ENCODE measurements at places on chromosomes 13 and 19.

DNA sequence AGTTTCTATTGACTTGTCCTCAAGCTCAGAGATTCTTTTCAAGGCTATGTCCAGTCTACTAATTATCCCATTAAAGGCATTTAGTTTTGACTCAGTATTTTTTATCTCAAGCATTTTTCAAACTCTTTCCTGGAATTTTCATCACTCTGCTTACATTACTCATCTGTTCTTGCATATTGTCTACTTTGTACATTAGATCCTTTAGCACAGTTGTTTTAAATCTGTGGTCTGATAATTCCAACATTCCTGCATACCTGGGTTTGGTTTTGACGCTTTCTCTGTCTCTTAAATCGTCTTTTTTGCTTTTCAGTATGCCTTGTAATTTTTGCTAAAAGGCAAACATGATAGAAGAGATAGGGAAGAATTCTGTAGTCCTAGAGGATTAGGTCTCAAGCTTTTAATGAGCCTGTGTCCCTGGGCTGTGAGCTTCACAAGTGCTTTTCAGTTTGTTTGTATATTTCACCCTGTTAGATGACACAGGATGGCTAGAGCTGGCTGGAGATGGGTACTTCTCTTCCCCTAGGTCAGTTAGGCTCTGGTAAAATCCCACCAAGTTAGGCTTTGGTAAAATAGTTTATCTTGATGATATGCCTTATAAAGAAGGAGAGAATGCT is 46.1 kb upstream of the GPC6 start:
- DNase-seq = no peak

GRCh38 chr13:86020351-86021002 is 221.3 kb upstream of the SLITRK6 start:
- DNase-seq = no peak

DNA sequence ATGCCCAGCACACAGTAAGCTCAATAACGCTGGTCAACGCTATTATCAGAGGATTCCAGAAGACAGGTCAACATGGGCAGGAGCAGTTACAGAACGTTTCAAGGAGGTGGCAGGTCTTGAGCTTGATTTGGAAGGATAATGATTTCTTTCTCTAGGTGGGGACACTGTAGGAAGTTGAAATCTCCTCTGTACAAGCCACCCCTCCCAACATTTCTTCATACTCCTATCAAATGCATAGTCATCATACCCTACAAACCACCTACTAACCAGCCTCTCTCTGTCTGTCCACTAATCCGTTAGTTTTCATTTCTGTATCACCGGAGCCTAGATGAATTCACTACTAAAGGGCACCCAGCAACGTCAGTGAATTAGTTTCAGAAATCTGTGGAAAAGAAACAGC is 1.3 kb downstream of the ATP7B start:
- no peak for DNase-seq

GRCh38 chr13:43119206-43119605 is 95.8 kb downstream of the DNAJC15 start:
- no peak for DNase-seq

- no peak for DNase-seq
Measured at GRCh38 chr19:42023121-42023942, 29.3 kb upstream of the ATP1A3 start.

DNA sequence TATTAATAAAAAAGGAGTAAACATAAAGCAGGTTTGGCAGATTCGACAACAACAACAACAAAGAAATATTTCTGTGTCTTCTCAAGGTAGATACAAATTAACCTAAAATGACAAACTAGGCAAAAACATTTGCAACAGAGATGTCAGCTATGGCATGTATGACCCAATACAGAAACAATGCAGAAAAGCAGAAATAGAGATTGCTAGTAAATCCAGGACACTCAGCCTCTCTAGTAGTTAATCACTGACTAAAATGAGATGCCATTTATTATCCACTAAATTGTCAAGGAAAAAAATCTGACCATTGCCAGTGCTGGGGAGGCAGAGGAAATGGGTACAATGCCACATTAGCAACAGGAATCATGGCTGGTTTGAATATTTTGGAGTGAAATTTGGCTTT is 250.5 kb downstream of the TEX29 start:
- DNase-seq = no peak

- no peak for DNase-seq
Measured at GRCh38 chr13:99414048-99414995, 87.0 kb upstream of the TM9SF2 start.

DNA sequence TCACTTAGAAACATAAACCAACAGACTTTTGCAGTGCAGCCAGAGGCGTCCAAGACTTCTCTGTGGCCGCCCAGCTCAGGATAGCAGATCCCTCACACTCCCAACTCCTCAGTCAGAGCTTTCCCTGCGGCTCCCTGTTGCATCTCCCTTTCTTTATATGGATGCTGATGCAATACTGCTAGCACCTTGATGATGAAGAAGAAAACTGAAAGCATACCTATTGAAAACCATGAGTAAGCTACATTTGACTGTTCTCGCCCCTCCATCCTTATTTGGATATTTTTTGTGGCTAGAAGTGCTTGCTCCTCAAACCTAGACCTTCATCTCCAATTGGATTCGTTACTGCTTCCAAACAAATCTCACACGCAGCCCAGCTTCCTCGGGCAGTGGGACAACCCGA is 57.3 kb upstream of the UBL3 start:
- no peak for DNase-seq

- DNase-seq = no peak
Measured at GRCh38 chr13:106589716-106590115, 21.8 kb upstream of the ARGLU1 start.
